ENCODE measurements at places on chromosomes 1 and 21.

DNA sequence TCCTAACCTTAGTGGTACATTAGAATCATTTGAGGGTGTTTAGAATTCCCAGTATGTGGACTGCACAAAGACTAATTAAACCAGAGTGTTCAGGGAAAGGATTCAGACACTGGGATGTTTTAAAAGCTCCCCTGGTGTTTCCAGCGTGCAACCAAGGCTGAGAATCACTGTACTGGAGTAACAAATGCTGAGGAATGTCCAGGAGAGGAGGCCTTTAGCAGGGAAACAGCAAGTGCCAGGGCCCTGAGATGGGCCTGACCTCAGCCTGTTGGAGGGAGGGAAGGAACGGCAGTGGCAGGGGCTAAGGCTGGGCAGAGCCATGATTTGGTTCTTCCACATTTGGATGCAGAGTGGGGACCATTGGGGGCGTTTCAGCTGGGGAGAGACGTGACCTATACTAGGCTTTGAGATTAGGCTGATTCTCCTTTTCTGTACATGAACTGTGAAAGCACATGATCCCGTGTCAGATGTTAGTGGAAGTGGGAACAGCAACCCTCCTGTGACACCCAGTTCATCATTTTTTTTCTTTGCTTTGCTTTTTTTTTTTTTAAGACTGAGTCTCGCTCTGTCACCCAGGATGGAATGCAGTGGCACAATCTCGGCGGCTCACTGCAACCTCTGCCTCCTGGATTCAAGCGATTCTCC is 49.3 kb downstream of the KANK4 start:
- DNase-seq: no peak

GRCh38 chr21:26185021-26185420 is 14.5 kb upstream of the APP start:
- DNase-seq: no peak

DNA sequence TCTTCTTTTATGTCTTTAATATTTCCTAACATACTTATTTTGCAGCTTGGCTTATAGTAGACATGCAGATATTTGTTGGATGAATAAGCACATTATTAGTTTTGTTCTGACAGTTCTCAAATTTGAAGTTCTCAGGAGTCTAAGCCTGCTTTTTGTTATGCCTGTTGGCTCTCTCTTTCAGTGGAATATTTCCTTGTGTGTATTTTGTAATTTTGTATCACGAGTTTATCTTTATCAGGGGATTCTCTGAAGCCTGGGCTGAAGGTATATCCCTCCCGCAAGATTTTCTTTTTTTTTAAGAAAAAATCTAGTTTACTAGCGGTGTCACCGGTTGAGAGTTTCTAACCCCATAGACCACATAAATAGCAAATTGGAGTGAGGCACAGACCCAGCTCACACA is 105.9 kb downstream of the RGL1 start:
- DNase-seq: no peak

- DNase-seq: no peak
These were observed 8.7 kb downstream of the TOR3A start for GRCh38 chr1:179090522-179090921.

DNA sequence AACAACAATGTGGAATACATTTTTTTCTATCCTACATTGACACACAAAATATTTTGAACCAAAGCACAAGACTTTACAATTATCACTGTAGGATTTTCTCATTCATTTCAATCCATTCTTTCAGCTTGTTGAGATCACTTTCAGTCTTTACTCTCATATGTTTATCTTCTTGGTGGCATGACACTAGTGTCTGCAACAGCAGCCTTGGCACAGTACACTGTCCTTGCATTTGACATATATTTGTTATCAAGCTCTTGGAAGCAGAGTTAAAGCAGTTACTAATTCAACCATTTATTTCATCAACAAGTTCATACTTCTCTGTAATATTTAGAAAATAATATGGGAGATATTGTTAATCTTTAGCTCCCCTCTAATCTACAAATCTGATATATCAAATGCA is 922.4 kb upstream of the ADGRL2 start:
- DNase-seq: no peak

- DNase-seq: no peak
These were observed 147.3 kb upstream of the CD34 start for GRCh38 chr1:208058267-208058666.

DNA sequence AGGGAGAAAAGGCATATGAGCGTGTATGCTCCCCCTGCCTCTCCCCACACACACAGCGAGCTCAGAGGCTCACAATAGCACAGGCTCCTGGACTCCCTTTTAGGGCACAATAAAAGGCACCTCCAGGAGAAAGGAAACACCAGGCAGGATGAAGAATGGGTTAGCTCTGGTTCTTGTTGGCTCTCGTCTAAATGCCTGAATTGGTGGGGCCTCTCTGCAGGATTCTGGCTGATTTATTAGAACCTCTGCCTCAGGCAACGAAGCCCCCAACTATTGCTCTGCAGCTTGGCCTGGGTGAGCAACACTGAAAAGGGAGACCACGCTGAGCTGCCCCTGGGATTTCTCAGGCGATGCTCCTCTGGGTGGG is 590.9 kb upstream of the PLXNA2 start:
- no peak for DNase-seq

GRCh38 chr1:55825461-55825860 is 610.3 kb upstream of the USP24 start:
- DNase-seq: no peak

DNA sequence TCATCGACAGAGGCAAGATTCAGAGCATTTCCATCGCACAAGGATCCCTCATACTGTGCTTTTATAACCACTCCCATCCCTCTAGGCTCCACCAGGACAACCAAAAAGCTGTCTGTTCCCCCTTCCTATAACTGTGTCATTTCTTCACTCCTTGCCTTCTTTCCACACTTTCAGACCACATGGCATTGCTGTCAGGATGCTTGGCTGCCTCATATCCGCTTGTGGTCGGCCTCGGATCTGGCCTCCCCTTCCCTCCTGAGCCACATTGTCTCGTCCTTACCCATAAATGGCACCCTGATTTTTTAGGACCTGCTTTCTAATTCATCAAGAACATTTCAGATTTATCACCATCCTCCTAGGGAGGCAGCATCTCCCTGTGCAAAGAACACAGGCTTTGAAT is 80.5 kb downstream of the HIVEP3 start:
- no peak for DNase-seq

GRCh38 chr1:228374711-228375577 is 31.7 kb downstream of the TRIM11 start:
- no peak for DNase-seq

- DNase-seq: no peak
These were observed 8.8 kb downstream of the FMO1 start for GRCh38 chr1:171256940-171257606.

DNA sequence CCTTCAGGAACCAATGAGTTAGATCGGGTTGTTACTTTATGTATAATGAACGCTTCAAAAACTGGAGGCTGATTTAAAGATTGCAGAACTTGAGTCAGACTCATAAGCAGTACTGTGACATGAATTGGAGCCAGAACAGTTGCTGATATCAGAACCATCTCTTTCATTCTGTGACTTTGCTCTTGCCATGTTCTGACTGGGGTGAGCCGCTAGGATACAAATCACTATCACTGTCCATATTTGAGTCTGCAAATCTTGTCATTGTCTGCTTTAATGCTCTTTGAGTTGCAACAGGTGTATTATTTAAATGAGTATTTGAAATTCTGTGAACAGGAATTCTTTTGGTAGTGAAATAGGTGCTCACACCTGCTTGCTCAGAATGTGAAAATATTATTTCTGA is 52.5 kb downstream of the LRIG2 start:
- DNase-seq: no peak

DNA sequence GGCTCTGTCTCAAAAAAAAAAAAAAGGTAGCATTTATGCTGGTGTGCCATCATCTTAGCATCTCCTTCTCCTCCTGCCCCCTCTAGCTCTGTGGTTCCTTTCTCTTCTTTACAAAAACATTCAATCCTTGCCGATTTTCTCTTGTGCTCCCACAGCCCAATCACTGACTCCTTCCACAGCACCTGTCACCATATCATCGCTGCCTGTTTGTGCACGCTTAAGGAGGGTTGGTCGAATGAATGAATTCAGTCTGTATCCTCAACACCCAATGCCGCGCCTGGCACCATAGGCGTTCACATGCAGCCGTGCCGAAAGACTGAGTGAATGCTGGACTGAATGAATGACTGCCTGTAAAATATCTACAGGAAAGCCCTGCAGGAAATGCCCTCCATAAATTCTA is 7.9 kb downstream of the RNU5D-1 start:
- no peak for DNase-seq

- DNase-seq: no peak
These were observed 67.5 kb downstream of the PLXNA2 start for GRCh38 chr1:208176649-208177048.

DNA sequence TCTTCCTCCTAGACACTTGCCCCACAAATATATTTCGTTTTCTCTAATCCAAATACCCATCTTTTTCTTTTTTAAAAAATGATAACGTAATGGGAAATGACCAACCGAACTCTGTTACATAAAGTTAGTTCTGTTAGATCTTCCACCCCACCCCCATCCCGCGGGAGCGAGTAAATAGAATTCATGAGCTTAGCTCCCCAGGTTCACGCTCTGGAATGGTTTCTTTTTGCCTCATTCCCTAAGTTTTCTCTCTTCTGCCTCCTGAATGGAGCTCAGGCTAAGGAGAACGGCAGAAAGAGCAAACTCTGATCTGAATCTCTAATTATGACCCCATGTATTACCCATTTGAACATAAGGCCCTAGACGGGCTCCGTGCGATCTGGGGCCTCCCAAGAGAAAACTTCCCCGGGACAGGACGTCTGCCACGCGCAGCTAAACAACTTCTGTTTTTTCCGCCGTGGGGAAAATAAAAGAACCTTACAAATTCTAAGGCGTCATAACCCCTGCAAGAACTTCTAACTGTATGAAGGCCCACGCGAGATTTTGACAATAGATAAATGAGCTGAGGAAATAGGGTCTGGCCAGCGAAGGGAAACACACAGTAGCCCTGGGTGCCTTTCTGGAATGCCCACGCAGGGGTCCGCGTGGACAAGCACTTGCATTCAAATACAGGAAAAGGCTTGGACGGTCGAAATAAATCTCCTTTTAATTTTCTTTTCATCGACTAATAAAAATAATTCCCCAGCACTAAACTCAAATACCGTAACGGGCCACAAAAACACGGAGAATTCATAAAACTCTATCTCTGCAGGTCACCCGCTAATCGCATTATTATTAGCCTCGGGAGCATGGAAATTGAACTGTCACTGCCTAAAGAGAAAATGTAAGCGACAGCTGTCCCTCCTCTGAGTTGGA is 2.2 kb downstream of the TBX15 start:
- DNase-seq: no peak

- DNase-seq: no peak
These were observed 37.2 kb upstream of the TRAPPC10 start for GRCh38 chr21:43974791-43975468.

GRCh38 chr1:158028969-158029368 is 35.5 kb downstream of the KIRREL1 start:
- no peak for DNase-seq

DNA sequence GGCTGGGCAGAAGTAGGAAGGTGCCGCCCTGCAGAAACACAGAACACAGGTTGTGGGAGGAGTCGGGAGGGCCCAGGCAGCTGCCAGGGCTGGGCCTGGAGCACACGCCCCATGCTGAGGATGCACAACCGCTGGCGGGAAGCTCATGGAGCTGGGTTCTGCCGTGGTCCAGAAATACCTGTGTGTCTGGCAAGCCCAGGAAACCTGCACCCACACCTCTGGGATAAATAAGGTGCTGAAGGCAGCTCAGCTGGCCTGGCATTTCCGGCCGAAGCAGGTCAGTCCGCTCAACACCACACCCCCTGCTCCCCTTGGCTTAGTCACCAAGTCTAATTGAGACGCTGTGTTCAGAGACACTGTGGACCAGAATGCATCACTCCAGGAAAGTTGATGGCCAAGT is 32.1 kb downstream of the CTNNBIP1 start:
- no peak for DNase-seq

DNA sequence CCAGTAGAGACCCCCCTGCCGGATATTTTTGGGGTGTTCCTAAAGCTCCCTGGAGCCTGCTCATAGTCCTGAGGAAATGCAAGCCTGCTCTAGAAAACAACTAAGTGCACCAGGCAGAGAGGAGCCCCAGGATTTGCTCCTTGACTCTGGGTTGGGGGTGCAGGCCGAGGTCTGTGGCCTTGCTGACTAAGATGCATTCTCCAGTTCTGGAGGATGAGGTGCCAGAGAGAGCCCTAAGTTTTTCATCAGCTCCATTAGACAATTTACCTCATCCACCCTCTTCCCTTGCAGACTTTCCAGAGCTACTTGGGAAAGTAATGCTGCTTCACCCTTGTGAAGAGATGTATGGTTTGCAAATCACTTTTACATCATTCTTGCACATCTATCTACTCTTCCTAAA is 9.1 kb downstream of the TUFT1 start:
- DNase-seq: no peak

- DNase-seq: no peak
These were observed 149.4 kb downstream of the FAM78B start for GRCh38 chr1:166017395-166017794.

GRCh38 chr1:207822602-207823451 is 71.0 kb downstream of the CD46 start:
- peak; percentile 56 for DNase-seq

- no peak for DNase-seq
These were observed 58.3 kb downstream of the ERI3 start for GRCh38 chr1:44296806-44297205.

DNA sequence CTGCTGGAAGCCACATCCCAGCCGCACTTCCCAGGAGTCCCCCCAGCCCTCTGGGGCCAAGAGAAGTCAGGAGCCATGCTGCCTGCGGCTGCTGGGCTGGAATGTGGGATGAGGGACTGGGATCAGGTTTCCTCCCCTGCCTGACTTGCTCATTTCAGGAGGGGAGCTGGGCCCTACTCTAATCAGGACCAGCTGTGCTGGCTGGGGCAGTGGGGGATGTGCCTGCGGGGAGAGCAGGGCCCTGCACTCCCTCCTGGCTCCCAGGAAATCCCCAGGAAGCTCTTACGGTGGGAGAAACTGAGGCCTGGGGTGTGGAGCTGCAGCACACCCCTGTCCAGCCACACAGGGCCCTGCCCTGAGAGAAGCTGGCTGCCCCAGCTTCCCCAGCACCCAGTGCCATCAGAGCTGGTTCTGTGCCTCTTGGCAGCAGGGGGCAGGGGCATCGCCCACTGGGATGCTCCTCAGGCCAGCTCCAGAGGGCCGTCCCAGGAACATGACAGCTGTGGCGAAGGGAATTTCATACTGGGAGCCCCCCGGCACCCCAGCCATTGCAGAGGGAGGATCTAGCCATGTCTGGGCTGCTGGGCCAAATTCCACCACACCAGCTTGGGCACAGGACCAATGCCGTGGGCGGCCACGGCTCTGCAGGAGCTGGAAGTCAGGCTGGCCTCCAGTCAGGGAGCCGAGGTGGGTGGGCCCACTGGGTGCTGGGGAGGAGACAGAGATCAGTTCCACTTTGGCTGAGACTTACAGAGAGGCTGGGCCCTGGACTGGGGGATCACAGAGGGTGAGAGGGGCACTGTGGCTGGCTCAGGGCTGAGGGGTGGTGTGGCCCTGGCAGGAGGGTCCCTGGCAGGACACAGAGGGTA is 21.3 kb upstream of the PRSS38 start:
- DNase-seq: no peak

DNA sequence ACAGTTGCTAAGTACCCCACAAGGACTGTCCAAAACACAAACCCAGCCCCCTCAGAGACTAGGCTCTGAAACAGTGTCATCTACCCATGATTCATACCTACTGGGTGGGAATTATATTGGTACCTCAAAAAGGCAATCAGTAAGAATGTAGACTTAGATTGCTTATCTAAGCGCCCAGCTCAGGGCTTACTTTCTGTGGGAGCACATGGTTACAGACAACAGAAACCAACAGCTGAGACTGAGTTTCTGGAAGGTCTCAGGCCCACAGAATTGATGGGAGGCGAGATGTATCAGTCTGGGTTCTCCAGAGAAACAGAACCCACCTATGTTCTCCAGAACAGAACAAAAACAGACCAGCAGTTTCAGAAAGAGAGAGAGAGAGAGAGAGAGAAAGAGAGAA is 147.3 kb upstream of the KAZN start:
- DNase-seq: no peak

Measured in activated naive CD4-positive, alpha-beta T cell (primary cell).